ENCODE measurements at places on chromosomes 6 and 20.

DNA sequence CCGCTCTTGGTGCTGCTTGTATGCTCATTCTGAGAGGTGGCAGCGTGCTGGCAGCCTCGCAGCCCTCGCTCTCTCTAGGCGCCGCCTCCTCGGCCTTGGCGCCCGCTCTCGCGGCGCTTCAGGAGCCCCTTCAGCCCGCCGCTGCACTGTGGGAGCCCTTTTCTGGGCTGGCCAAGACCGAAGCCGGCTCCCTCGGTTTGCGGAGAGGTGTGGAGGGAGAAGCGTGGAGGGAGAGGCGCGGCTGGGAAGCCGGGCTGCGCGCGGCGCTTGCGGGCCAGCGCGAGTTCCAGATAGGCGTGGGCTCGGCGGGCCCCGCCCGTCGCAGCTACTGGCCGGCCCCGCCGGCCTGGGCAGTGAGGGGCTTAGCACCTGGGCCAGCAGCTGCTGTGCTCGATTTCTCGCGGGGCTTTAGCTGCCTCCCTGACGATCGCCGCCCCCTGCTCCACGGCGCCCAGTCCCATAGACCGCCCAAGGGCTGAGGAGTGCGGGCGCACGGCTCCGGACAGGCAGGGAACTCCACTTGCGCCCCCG lies 19.5 kb upstream of the FAM8A1 start:
- peak; percentile 32 for DNase-seq

DNA sequence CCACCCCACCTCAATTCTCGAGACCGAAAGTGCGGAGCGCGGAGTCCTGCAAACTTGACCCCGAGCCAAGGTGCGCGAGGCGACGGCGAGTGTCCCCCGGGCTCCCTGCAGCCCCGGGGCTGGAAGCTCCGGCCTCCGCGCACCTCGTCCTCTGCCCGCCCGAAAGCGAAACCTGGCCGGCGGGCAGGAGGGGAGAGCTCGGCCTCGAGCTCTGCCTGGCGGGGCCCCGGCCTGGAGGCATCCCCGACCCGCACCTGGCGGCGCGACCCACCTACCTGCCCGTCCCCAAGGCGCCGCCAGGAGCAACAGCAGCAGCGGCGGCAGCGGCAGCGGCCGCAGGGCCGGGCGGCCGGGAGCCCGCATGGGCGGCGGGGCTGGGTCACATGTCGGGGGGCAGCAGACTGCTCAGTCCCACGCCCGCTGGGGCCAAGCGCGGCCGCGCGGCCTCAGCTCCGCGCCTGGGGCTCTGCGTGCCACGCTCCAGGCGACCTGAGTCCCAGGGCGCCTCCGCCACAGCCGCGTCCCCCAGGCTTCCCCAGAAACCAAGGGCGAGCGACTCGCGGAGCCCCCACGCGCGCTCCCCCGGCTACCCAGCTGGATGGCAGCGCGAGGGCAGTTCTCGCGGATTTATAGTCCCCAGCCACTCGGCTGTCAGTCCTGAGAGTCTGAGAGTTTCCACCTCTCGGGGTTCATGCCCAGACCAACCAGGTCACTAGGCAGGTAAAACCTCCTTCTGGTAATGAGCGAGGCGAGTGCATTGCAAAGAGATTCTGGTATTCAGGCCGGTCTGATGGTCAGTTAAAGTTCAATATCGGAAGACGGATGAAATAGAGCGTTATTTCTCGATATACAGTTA lies at the start of gene IL20RA:
Gene IL20RA (minus strand): TSS at position 600 of the 856 bp plus-strand sequence. CDS start 237 bp downstream, at position 363.
- DNase-seq, result no peak

DNA sequence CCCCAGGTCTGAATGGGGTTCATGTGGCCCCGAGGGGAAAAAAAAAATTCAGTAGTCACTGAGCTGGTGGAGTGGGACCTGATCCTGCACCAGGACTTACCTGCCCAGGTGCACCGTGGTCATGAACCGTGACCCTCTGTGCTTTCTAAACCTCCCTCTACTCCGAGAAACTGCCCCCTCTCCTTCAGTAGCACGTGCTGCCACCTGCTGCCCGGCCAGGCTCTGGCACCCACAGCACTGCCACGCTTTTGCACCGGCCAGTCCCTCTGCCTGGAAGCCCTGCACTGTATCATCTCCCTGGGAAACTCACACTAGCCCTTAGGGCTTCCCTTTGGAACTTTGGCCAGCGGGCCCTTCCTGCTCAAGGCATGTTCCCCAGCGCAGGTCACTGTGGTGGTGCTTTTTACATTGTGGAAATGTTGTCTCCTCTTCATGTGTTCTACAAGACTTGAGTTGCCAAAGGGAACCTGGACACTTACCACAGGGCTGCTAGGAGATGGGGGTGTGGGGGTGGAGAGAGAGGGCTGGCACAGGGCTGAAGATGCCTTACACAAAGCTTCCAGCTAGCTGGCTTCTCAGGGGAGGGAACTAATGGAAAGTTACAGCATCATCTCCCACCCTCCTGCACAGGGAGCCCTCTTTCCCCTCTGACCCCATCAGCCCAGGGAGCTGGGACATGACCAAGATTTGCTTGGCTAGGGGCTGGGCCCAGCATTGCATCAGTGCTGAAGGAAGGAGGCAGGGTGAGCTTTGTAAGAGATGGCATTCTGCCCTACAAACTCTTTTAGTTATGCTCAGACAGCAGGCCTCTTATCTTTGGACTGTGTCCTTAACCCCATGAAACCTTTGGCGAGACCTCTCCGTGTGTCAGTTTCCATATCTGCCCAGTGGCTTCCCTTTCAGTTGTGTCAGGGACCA lies 2.5 kb upstream of the PTPRT start:
- DNase-seq, result no peak

DNA sequence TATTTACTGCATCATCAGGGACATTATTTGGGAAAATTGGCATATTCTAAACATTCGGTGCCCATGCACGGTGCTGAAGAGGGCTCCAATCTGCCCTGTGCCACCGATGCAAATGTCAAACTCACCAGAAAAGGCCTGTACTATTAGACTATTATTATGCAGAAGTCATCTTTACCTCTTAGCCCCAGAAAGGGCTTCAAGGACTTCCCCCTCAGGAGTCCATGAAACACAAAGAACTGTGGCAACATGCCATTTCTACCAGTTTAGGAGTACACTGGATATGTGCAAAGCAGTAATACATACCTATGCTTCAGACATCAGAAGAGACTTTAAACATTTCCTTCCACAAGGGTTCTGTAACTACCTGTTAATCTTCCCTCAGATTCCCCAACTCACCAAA lies 8.6 kb downstream of the DIDO1 start:
- no peak for DNase-seq

GRCh38 chr6:81938991-81939732 lies 186.7 kb upstream of the TENT5A start:
- DNase-seq, result no peak
